ENCODE measurements at places on chromosomes 2 and 18.

DNA sequence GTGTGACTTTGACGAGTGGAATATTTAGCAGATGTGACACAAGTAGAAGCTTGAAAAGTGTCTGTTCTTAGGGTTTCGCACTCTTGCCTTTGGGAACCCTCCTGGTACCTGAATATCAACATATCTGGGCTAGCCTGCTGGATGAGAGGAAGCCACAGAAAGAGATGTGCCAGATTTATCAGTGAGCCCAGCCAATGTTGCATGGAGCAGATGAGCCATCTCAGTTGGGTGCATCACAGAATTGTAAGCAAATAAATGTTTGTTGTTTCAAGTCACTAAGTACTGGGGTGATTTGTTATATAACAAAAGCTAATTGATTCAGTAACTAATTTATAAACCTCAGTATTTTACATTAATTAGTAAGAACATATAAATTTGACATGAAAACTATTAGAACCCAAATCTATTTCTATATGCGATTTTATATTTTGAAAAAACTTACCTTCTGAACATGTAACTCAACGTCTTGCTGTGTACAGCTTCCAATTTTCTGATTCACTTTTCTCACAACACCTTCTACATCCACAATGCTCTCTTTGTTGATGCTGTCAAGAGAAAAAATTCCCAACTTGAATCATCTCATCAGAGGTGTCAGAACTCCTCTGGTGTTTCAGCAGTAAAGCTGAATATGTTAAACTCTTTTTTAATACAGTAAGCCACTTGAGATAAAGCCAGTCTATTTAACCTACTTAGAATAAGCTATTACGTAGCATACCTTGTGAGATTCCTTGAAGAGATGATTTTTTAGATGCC is 42.3 kb downstream of the DARS1 start:
- no peak for DNase-seq

DNA sequence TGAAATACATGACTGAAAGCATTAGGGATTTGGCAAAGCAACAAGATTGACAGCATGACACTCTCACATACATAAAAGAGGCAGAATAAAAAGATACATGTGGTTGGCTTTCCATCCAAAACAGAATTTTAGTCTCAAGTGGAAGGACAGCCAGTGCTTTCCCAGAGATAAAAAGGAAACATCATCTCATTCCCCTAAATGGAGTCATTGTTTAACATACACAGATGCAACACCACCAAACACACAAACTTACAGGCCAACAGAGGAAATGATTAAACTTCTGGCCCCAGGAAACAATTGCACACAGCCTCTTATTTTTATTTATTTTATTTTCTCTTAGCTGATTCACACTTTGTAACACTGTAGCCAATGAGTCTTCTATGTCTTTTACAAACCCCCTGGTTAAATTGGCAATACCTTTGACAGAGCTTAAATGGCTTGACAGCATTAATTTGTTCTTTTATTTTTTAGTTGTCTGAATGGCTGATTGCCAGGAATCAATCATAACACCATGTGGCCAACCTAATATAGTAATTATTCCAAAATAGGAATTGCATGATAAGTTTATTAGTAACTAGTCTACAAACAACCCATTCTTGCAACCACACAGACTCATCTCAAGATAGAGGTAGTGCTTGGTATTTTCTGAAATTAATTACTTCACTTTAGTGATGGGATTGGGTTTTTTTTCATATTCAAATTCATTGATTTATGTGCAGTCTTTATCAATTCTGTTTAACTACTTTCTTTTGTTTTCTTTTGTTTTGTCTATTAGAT is 190.5 kb downstream of the RND3 start:
- DNase-seq: no peak

DNA sequence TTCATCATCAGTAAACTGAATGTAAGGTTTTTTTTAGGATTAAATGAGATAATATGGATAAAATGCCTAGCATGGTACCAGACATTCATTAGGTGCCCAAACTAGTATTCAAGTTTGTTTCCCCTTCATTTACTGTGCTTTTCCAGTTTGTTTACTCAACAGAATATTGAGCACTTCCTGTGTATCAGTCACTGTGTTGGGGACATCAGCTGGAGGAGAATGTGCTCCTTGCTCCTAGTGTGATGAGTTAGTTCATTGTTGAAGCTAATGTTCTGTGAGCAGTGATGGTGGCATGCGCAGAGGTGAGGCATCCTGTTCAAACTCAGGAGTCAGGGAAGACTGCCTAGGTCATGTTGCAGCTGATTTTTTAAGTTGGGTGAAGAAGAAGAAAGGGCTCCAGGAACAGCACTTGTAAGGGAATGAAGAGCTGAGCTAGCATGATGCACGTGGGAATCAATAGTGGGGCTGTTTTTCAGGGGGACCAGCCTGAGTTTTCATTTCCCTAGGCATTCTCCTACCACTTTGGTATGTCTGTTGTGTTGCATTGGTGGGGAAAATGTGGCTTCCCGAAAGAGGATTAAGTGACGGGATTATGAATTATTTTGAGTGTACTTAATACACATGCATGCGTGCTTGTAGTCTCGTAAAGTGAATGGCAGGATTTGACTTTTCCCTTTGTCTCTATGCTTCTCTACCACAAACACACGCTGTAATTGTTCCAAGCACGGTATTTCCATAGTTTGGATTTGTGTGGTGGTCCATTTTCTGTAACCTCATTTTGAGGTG is 23.7 kb downstream of the TTLL4 start:
- no peak for DNase-seq

DNA sequence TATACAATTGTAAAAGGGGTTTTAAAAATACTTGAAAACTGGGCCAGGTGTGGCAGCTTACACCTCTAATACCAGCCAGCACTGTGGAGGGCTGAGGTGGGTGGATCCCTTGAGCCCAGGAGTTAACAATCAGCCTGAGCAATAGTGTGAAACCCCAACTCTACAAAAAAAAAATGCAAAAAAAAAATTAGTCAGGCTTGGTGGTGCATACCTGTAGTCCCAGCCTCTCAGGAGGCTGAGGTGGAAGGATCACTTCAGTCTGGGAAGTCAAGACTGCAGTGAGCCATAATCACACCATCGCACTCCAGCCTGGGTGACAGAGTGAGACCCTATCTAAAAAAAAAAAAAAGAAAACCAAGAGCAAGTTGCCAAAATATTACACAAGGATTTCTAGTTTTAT is 182.7 kb downstream of the UBE2E3 start:
- no peak for DNase-seq

DNA sequence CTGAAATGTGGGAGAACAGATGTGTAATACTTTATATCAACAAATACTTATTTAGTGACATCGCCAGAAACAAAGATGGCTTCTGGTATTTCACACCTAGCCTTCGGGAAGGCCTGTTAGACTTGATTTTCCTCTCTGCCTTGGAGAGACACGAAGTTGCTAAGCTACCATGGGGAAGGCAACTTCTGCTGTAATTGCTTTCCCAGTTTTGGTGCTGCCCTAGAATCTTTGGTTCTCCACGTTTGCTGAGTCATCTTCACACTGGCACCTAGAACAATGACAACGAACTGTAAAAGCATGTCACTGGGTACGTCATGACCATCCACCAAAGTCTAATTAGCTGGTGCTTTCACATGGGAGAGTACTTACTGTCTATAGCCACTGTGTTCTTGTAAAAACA is 58.7 kb upstream of the ACTR3 start:
- no peak for DNase-seq

- no peak for DNase-seq
Observed at GRCh38 chr2:47724221-47724981, 58.5 kb upstream of the MSH6 start.

DNA sequence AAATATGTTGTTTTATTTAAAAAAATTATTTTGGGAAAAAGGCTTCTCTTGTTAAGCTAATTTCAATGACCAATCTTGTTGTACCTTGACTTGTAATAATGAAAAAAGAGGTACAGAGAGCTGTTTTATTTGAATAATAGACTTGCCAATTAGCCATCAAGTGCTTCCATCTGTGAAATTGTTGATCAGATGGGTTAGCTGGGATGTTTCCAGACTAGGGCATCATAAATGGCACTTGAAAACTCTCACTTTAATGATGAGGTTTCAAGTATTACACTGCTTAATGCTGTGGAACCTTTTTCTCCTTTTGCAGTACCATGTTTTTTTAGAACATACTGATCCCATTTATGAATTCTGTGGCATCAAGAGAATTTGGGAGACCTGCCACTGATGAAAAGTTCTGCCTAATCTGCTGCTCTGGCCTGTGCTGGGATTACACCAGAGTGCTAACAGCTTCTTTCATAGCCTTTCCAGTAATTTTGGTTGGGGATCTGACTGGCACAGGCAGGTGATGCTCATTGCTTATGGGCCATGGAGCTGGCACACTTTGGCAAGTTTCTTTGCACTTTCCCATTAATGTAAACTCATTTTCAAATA is 24.2 kb downstream of the PSMD14 start:
- no peak for DNase-seq

DNA sequence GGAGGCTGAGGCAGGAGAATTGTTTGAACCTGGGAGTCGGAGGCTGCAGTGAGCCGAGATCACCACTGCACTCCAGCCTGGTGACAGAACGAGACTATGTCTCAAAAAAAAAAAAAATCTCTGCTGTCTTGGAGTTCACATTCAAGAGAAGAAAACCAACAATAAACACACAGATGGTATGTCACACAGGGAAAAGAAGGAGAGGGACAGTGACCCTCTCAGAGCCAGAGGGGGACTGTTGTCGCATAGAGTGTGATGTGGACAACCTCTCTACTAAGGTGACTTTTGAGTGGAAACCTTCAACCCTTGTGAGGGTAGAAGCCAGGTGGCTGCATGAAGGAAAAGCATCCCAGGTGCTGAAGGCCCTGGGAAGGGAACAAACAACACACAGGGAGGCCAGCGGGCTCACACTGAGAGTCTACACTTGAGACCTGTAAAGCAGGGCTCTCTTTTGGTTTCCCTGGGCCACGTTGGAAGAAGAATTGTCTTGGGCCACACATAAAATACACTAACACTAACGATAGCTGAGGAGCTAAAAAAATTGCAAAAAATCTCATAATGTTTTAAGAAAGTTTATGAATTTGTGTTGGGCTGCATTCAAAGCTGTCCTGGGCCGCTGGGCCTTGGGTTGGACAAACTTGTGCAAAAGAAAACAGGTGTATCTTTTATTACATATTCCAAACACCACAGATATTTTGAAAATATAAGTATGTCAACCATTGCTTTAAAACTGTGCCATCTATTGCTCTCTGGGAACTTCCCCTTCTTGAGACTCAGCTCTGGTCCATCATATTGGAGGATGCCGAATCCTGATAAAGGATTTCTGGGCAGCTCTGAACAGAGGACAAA is 136.0 kb downstream of the DDX1 start:
- no peak for DNase-seq

- no peak for DNase-seq
Observed at GRCh38 chr2:159201360-159202063, 85.0 kb downstream of the WDSUB1 start.

- no peak for DNase-seq
Observed at GRCh38 chr2:239466061-239466754, 65.4 kb upstream of the HDAC4 start.

GRCh38 chr2:229118336-229118735 is 152.8 kb downstream of the PID1 start:
- no peak for DNase-seq

GRCh38 chr18:11322006-11322405 is 172.6 kb upstream of the PIEZO2 start:
- DNase-seq: no peak

GRCh38 chr2:2175381-2176090 is 155.5 kb downstream of the MYT1L start:
- DNase-seq: no peak

- no peak for DNase-seq
Observed at GRCh38 chr18:13455471-13455870, 236.9 kb downstream of the LDLRAD4 start.

DNA sequence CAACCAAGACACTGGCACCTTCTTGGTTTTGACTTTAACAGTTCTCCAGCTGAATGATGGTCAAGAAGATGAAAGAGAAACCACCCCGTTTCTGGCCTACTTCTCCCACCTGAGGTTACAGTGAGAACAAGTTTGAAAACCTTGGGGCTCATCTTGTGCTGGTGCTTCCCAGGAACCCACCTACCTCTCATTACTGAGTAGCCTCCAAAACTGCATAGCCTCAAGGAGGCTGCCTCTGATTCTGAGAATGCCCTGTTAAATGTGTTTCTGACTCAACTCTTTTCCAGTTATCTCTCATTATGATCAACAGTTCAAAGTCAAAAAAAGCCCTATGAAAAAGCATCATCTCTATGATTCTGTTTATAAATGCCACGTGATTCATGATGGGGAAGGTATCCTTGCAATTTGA is 121.9 kb downstream of the CACNB4 start:
- DNase-seq: no peak

DNA sequence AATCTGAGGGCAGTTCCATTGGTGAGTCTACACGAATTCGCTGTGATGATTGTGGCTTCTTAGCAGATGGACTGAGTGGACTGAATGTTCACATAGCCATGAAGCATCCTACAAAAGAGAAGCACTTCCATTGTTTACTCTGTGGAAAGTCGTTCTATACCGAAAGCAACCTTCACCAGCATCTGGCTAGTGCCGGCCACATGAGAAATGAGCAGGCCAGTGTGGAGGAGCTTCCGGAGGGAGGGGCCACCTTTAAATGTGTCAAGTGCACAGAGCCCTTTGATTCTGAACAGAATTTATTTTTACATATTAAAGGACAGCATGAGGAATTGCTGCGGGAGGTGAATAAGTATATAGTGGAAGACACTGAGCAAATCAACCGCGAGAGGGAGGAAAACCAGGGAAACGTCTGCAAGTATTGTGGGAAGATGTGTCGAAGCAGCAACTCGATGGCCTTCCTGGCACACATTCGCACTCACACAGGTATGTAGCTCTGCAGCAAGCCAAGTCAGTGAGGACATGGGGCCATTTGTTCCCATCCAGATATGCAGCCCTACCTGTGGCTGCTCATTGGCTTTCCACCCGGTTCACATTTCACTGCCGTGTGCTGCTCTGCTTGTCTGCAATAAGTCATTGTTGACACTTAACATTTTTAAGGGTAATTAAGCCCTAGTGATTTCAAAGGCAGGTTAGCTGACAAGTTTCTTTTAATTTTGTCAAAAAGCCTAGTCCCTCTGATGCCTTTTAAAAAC is 37.7 kb downstream of the ZNF407 start:
- no peak for DNase-seq

DNA sequence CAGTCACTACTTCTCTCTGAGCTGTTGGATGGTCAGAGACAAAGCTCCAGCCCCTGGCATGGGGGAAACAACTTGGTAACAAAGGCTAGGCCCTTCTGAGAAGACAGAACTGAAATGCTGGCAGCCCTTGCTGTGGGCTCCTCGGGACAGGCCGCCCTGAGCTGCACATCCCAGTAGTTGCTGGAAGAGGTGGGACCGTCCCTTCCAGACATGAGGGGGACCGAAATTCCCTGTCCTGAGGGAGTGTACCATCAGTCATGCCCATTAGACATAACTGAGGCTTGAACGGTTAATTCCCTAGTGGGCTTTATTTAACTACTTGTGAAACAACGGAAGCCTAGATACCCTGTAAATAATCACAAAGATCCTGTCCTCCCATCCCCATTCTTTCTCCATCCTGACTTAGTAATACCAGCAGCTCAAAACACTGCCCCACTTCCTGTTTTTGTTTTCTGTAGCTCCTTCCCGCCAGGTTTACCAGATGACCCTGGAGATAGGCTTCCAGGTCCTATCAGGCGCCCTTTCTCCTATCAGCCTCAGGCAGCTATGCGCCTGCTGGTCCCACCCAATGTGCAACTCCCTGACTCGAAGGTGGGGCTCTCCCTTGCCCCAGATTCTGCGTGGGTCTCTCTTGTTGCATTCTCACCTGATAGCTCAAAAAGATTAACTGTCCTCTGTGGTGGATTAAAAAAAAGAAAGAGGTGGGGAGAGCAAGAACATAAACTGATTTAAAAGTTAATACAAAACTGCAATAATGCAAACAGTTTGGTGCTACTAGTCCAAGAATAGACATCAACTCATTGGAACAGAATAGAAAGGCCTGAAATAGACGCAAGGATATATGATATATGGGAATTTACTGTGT is 37.0 kb upstream of the NT5DC4 start:
- DNase-seq: no peak
